A549 treated with CpdA at 1 μM for 4 hours (cell line): ENCODE measurements at places on chromosomes 11 and 22. TPM values are rescaled to one million over a fixed set of nuclear protein-coding genes. Genes with fewer than 3 reads are reported as not detected.

The ARRB1 gene
- 2.7 to 4.3 TPM (median 3.4 TPM) in 5 replicates for total RNA-seq

The GGT5 gene
- total RNA-seq, result 1.5 to 2.2 TPM (median 1.9 TPM) in 5 replicates

The EI24 gene
- total RNA-seq, result 103 to 116 TPM (median 108 TPM) in 5 replicates

The TUBGCP6 gene
- total RNA-seq, result 7.2 to 13.0 TPM (median 9.8 TPM) in 5 replicates

The MIOX gene
- 0.05 TPM in 1 of 5 replicates, not detected in the others for total RNA-seq

The C22orf15 gene
- total RNA-seq, result not detected in 5 replicates

The CRYAB gene
- total RNA-seq, result 4.1 to 11.8 TPM (median 5.7 TPM) in 5 replicates

The MUC6 gene
- under 0.01 to 0.01 TPM in 2 of 5 replicates, not detected in the others for total RNA-seq

The GSTT2B gene
- 0.28 to 0.48 TPM (median 0.40 TPM) in 4 of 5 replicates, not detected in the other for total RNA-seq

The SCUBE2 gene
- total RNA-seq, result 0.27 to 0.70 TPM (median 0.57 TPM) in 5 replicates

The MS4A4A gene
- not detected in 5 replicates for total RNA-seq

The FAM111B gene
- 7.2 to 9.3 TPM (median 7.7 TPM) in 5 replicates for total RNA-seq

The OR8D4 gene
- total RNA-seq, result not detected in 5 replicates

The ANO3 gene
- total RNA-seq, result 0.01 to 0.05 TPM (median 0.03 TPM) in 3 of 5 replicates, not detected in the others

The SERHL2 gene
- total RNA-seq, result 0.12 to 0.33 TPM (median 0.22 TPM) in 5 replicates
